Kidney (tissue), 22 donors: ENCODE measurements at places on chromosomes 5 and 9.

DNA sequence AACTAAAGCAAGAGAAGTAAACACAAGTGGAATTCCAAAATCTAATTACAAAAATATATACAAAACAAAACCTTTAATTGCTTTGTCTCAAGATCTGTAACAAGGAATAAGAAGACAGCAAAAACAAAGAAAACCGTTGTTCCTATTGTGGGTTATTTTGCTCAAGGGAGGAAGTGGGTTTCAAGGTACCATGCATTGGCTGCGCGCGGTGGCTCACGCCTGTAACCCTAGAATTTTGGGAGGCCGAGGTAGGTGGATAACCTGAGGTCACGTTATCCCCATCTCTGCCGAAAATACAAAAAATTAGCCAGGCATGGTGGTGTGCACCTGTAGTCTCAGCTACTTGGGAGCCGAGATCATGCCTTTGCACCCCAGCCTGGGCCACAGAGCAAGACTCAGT lies 12.1 kb upstream of the IQGAP2 start:
- no peak for DNase-seq

- no peak for DNase-seq
Observed at GRCh38 chr5:6365142-6365976, 13.0 kb downstream of the MED10 start.

GRCh38 chr5:25444697-25445096 lies 799.9 kb upstream of the CDH10 start:
- no peak for DNase-seq

- DNase-seq = no peak
Observed at GRCh38 chr9:69658987-69659675, 13.0 kb downstream of the APBA1 start.

- no peak for DNase-seq
Observed at GRCh38 chr5:154673506-154673905, 81.7 kb upstream of the LARP1 start.

DNA sequence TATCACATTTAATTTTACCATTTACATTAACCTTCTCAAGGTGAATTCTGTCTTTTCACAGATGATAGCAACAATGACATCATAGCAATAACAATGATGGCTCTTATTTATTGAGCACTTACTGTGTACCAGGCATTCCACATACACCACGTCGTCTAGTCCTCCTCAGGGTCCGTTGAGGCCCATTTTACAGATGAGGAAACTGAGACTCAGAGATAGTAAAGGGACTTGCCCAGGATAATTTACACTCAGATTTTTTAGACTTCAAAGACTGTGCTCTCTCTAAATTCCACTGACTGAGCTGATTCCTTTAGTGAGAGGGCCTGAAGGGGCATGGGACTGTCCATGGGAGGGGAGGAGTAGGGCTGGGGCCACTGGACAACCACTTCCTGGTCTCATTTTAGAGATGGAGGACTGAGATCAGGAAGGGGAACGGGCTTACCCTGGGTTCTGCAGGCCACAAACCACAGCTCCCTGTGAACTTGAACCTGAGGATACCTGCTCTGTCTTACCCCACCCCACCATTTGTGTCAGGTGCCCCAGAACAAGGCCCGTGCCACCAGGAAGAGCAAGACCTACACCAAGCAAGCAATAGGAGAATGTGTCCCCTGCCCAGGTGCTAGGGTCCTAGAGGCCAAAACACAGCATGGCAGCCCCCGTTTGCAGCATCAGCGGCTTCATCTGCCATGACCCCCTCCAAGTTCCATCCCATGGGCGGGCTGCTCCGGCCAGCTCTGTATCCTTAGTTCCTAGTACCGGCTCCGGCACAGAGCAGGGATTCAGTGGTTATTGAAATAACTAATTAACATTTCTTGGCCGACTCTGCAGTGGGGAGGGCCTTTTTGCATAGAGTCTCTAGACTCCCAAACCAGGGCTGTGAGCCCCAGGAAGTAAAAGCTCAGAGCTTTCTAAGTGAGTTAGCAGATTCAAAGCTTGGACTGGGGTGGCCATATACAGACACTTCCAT lies 96.6 kb downstream of the RGS3 start:
- DNase-seq = peak; percentile 10

GRCh38 chr5:176678584-176678983 lies 31.3 kb downstream of the TSPAN17 start:
- DNase-seq = no peak

GRCh38 chr9:107872457-107873192 lies 383.1 kb upstream of the KLF4 start:
- DNase-seq = no peak

DNA sequence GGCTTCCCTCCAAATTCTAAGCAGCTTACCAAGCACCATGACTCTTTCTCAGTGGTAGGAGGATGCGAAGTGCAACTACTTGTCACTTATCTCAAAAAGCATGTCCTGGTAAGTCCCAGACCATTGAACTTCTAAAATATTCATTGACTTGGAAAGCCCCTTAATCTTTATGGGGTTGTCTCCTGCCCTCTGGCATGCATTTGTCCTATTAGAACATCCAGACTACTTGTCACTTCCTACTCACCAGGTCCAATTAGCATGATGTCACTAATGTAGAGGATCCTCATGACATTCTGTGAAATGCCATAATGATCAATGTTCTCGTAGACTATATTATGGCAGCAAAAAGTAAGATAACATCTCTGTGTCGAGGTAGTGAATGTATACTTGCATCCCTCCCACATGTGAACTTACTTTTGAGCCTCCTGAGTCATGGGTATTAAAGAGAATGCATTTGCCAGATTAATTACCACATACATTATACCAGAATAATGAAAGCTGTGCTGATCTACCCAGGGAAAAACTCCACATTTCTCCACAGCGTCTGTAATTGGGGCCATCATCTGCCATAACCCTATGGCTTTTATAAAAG lies 63.5 kb upstream of the RAD23B start:
- no peak for DNase-seq
